ENCODE measurements at places on chromosomes 4 and X.

GRCh38 chr4:47836641-47837093 is 1.2 kb downstream of the CORIN start:
- DNase-seq, result peak; percentile 53

DNA sequence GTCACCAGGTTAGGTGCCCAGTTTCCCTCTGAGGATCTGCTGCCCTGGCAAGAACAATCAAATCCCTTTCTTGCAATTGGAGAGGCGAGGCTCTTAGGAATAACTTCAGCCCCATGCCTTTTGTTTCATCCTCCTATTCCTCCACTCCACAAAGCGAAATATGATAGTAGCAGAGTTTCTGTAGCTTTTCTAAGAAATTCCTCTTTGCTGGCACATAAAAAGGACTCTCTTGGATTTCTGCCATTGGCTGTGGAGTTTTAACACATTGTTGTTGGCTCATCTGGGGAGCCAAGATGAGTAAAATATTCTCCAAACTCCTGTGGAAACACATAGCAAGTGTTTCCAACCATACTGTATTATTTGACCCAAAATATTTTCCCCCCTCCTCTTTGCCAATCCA is 11.0 kb upstream of the ADGRG2 start:
- no peak for DNase-seq

DNA sequence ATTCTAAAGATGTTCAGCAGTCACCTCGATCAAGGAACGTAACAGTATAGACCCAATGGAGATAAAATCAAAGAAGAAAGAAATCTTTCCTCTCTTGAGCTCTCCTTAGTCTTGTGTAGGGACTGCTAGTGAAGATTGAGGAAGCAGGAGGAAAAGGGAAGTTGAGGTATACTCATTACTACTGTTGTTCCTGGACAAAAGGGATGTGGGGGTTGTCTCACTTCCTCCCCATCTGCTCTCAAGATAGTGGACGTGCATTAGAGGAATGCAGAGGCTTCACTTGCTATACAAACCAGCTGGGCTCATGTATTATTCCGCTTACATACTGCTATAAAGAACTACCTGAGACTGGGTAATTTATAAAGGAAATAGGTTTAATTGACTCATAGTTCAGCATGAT is 208.9 kb upstream of the ARHGEF9 start:
- DNase-seq, result no peak

GRCh38 chr4:183408796-183409195 is 35.6 kb upstream of the CDKN2AIP start:
- DNase-seq, result no peak

GRCh38 chr4:67575232-67576058 is 16.9 kb downstream of the STAP1 start:
- DNase-seq, result no peak

GRCh38 chr4:31366041-31366440 is 645.9 kb downstream of the PCDH7 start:
- DNase-seq, result no peak

GRCh38 chr4:151940291-151940690 is 179.5 kb upstream of the GATB start:
- no peak for DNase-seq

GRCh38 chr4:86174506-86174905 is 185.3 kb downstream of the MAPK10 start:
- no peak for DNase-seq

- peak; percentile 92 for DNase-seq
Measured at GRCh38 chrX:119852382-119853353, at the start of gene UPF3B. Gene UPF3B, minus strand, starts transcription at chrX:119852963. Its CDS starts 35 bp downstream, at chrX:119852928.

DNA sequence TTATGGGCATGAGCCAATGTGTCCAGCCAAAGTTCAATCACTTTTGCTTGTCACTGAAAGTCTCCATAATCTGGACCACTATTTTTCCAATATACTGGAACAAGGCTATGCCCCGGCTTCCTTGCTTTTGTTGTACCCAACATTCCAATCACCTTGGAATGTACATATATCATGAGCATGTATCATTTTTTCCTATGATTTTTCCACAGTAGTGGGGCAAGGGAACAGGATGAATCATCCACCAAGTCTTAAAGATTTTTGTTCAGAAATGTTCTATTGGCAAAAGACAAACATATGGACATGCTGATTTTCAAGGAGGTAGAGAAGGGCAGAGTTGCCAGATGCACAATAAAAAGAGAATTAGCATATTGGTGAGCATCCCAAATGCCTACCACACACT is 548.1 kb upstream of the INTU start:
- no peak for DNase-seq

DNA sequence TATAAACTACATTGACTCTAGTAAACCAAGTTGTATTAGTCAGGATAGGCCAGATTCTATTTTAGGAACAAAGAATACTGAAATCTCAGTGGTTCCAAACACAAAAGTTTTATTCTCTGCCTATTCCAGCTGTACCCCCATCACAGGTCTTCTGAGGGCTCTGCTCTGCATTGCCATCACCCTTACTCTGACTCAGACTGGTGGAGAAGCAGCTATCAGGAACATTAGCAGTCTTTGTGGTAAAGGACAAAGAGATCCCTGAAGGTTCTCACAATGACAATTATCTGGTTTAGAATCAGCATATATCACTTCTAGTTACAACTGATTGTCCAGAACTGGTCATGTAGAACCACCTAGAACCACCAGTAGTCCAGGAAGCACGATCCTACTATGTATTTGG is 251.1 kb downstream of the GLUD2 start:
- DNase-seq, result no peak

DNA sequence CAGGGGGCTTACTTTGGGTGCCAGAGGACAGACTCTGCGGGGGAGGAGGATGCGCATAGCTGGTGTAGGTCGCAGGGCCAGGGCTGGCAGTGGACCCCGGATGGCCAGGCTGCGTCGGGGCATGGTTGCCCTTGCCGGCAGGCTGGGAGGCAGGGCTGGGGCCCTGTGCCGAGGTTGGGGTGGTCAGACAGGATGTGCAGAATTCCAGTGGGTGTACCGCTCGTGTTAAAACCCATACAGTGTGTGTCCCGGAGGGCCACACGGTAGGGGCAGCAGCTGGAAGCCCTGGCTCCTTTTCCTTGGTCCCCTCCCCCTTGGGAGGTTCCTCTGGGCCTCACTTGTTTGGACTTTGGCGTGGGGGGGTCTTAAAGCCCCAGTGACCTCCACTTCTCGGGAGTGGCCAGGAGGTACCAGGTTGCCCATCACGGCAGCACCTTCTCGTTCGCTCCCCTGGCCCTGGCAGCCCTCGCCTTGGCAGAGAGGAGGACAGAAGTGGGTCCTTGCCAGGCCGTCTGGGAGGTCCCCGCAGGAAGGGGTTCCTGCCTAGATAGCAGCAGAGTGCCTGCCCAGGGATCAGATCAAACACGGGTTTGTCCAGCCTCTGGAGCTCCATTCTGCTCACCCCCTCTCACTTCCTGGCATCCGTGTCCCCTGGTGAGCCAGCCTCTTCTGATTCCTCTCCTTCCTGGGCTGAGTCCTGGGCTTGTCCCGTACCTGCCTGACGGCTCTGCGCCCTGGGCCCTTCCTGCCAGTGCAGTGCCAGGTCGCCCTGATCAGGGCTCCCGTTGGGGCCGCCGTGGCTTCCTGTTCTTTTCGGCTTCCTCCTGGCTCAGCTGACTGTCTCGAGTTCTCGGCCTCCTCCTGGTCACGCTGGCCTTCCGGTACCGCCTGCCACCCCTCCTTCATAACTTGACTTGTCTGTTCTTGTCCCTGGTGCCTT is 56.7 kb upstream of the HGFAC start:
- DNase-seq, result no peak

DNA sequence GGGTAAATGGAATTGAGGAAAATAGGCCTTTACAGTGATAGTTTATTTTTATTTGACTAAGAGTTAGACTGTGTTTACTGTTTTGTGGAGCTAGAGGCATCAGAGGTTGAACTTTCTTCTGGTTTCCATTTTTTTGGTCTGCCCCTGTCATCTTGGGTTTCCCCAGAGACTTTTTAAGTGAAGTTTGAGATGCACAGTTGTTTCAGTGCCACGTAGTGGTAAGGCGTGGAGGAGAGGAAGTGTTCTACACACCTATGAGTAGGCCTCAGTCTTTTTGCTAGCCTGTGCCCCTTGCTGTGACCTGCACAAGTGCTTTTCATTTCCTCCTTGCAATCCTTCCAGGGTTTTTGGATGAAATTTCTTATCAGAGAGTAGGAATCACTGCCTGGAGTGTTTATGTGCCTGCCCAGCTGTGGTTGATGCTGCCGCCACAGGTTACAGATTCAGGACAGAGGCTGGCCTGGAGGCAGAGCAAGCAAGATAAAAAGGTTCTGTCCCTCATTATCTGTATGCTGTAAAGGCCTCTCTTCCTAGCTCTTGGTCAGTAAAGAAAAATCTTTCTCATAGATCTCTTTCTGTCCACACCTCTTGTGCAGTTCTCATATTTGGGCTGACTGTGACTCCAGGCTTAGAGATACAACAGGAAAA is 12.5 kb upstream of the HSFX4 start:
- no peak for DNase-seq

GRCh38 chr4:165016971-165017370 is 14.8 kb upstream of the TRIM60 start:
- no peak for DNase-seq

DNA sequence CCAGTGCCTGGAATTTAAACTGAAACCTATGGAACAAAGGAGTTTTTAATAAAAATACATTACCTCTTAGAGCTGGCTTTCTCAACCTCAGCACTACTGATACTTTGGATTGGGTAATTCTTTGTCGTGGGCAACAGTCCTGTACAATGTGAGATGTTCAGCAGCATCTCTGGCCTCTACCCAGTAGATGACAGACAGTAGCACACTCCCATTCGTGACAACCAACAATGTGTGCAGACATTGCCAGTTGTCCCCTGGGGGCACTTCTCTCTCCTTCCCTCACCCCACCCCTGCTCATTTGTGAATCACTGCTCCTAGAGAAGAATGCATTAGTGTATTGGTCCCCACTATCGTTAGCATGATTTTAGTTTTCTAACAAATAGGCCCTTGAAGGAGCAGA is 16.2 kb downstream of the GPAT3 start:
- no peak for DNase-seq

- DNase-seq, result no peak
Measured at GRCh38 chr4:110654254-110654635, 31.4 kb upstream of the PITX2 start.

- DNase-seq, result peak; percentile 47
Measured at GRCh38 chrX:69285881-69286564, 120.8 kb upstream of the PJA1 start.

GRCh38 chr4:952881-953573 is 20.3 kb downstream of the DGKQ start:
- no peak for DNase-seq

DNA sequence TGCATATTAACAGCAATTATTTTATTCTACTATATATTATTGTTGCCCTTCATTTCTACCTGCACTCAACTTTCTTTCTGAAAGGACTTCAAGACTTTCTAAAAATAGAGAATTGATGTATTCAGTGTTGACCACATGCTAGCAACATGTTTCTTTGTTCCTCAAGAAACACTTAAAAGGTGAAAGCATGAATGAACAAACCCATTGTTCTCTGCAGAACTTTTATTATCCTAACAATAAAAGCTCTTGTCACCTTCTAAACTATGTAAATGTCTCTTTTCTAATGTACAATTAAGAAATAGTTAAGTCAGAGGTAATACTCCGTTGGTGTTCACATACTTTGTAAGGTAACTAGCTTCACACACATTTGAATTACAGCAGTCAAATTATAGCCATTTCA is 638.7 kb downstream of the FSTL5 start:
- DNase-seq, result no peak

GRCh38 chr4:149311076-149311475 is 504.6 kb downstream of the IQCM start:
- no peak for DNase-seq

DNA sequence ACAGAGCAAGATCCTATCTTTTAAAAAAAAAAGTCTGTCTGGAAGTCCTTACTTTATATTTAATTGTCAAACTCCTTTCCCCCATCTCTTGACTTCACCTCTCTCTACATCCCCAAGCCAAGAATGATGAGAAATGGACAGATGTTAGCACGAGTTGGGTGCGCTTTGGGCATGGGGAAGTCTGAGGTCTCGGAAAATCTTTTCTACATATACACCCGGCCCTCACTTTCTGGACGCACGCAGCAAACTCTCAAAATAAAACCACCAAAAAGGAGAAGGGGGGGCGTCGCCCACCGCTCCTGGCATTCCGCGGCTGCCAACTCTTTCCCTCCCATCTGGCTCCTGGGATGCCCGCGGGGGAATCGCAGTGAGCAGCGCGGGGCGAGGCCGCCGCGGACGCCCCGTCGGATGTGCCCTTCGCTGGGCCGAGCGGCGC is 756 bp downstream of the IGFBP7 start:
- no peak for DNase-seq
